Left ventricle myocardium superior (tissue), 1 donor: ENCODE measurements at places on chromosomes 12 and 14. TPM values are rescaled to one million over a fixed set of nuclear protein-coding genes. Genes with fewer than 3 reads are reported as not detected.
A peak's percentile ranks its signal among the peaks of the same experiment; 100 is the strongest.

SRRM4 gene
- 0.42 TPM for total RNA-seq

GRCh38 chr12:5305425-5305824 is 126.5 kb upstream of the NTF3 start:
- peak; percentile 25 for DNase-seq

DNA sequence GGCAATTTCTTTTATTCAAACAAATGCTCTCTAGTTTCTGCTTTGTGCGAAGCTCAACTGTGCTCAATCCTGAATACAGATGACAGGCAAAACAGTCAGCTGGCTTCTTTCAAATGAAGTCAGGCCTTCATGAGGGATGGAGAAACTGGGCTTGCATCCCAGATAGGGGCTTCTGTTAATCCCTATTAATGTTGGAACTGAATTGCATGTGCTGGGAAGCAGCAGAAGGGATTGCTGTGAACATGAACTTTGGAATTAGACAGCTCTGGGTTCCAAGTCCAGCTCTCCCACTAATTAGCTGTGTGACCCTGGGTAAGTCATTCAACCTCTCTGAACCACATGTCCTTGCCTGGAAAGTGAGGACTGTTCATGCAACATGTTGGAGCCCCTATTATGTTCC is 21.1 kb upstream of the CORO1C start:
- DNase-seq = no peak

GRCh38 chr12:13471471-13471870 is 274.9 kb downstream of the EMP1 start:
- no peak for DNase-seq

TAS2R30 gene
- total RNA-seq = 0.72 TPM

DNA sequence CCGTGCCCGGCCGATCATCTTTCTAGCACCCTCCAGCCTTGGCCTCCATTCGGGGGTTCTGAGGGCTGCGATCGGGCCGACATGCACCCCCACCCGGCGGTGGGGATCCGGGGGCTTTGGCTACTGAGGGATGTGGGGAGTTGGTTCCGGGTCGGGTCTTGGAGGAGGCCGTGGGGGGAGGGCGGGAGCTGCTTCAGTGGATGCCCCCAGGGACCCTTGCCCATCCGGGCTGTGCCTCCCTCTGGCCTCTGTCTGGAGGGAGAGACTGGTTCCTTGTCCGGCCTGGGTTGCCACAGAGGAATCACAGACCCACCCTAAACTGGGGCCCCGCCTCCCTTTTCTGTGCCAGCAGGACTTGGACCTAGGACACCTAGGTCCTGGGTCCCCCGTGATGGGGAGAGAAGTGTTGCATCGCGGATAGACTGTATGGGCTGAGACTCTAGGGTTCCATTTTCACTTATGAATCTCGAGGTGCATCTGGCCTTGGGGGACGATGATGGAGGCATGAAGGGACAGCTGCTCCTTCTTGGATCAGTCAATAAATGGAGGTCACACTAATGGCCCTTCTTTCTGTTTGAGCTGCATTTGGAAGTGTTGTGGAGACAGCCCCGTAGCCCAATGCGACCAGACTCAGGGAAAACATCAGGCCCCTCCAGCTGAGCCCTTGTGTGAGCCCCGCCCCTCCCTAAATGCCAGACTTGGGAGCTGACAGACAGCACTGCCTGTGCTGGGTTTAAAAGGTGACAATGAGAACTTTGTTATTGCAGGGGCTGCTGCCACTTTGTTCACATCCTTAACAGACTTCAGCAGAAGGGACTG is 577 bp downstream of the DTX3 start:
- DNase-seq = peak; percentile 63

DNA sequence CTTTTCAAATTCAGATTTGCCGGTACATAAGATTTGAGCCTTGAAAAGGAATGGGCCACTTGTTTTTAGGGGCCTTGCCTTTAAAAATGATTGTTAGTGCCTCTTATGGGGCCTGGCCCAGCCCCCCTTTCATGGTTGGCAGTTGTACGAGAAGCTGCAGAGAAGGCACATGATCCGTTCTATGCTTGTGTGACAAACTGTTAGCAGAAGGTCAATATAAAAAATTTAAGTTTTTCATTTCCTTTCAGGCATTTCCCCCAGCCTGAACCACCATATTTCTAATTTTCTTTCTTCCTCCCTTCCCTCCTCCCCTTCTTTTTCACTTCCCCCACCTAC is 119.1 kb downstream of the PLXNC1 start:
- DNase-seq = no peak

CLEC2A gene
- total RNA-seq = not detected

- DNase-seq = no peak
These were observed 465.0 kb upstream of the ATP2B1 start for GRCh38 chr12:90173499-90174197.

DNA sequence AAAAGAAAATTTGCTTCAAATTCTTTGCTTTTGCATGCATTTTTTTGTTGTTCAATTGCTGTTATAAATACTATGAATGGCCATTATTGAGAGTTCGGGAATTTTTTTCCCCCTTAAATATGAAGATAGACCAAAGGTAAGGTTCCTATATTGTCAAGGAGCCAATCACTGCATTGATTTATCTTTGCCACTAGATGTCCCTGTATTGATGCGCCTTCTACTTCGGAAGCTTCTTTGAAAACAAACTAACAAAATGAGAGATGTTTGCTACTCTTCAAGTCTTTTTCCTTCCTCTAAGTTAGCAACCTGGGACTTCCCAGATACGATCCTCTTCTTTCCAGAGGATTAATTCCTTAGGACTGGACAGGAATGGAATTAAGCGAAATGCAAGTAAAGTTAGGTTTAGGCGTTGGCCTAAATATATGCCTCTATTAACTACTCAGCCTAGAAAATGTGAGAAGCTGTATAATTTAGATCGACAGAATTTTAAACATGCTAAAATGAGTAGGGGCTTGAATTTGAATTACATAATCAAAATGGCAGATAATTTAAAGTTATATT is 318.1 kb downstream of the AEBP2 start:
- DNase-seq = no peak

EPYC gene
- not detected for total RNA-seq

RNASE3 gene
- total RNA-seq = not detected

DNA sequence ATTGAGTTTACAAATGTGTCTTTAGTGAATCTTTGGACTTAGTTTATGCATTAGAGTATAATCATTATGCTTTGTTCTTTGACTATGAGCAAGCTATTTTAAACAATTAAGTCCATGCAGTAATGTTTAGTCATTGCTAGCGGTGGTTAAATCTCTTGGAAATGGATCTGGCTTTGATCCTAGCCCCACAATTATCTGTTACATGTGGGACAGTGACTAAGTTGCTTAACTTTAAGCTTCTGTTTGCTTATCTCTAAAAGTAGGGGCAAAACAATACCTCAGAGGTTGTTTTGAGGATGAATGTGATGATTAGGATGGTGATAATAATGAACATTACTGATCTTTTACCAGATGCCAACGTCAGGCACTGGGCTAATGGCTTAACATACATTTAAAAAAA is 124.2 kb downstream of the NPAS3 start:
- no peak for DNase-seq

DNA sequence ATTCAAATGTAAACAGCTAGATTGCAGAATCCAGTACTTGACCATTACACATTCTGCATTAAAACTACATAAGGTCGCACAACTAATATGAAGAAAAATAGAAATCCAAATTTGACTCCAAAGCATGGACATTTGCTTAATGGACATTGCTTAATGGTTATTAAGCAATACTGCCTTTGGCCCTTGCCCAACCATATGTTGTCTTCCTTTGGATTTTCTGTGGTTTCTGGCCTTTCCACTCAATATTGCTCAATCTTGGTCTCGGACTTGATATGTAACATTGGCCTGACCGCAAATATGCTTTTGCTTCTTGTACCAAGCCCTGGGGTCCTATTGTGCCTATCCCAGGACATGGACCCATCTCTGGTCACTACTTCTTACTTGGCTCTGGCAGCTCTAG is 67.2 kb downstream of the PTPRR start:
- DNase-seq = no peak

GRCh38 chr12:112303004-112303403 is 79.2 kb downstream of the HECTD4 start:
- DNase-seq = no peak

- DNase-seq = no peak
These were observed 904 bp upstream of the FAM177A1 start for GRCh38 chr14:35044939-35045797.

DNA sequence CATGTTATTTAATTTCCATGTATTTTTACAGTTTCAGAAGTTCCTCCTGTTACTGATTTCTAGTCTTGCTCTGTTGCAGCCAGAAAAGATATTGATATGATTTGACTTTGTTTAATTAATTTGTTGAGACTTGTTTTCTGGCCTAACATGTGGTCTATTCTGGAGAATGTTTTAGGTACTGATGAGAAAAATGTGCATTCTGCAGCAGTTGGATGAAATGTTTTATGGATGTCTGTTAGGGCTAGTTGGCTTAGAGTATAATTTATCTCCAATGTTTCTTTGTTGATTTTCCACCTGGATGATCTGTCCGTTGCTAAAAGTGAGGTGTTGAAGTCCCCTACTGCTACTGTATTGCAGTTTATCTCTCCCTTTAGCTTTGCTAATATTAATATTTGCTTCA is 54.4 kb downstream of the GPR137C start:
- no peak for DNase-seq

JPH4 gene
- total RNA-seq = 0.22 TPM

FAM181A gene
- total RNA-seq = not detected

DNA sequence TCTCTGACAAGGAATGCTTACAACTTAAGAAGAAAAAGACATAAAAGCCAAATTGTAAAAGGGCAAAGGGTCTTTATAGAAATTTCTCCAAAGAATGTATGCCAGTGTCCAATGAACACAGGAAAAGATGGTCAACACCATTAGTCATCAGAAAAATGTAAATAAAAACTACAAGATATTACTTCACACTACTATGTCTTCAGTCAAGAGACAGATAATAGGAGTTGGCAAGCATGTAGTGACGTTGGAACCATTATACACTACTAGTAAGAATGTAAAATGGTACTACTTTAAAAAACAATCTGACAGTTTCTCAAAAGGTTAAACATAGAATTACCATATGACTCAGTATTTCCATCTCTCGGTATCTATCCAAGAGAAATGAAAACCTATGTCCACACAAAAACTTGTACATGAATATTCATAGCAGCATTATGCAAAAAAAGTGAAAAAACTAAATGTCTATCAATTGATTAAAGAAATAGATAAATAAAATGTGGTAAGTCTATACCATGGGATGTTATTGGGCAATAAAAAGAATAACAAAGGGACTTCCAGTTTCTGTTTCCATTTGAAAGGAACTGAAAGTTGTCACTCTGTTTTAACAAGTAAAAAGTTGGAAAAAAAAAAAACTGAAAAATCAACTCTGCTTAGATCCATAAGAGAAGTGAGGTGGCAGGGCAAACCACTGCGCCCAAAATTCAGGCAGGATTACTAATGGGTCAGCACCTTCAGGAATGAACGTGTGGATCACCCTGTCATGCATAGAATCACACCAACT is 69.8 kb downstream of the ALG10B start:
- no peak for DNase-seq

DNA sequence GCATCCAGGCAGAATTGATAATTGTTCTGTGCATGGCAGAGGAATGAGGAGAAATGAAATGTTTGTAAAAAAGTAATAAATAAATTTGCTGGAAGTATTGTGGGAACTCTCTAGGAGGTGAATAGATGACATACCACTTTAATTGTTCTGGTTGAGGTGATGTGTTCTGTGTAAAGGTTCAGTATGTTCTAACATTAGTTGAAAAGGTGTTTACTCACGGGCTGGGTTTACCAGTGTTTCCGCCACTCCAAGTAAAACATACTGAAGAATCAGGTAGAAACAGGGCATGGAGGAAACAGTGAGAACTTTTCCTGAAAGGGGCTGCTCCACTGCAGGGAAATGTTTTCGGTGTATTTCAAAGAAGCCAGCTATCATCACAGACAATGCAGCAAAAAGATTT is 53.3 kb downstream of the SLC15A5 start:
- no peak for DNase-seq

- DNase-seq = no peak
These were observed 117.2 kb downstream of the LRRK2 start for GRCh38 chr12:40342010-40342409.

GRCh38 chr12:52903855-52904508 is 894 bp downstream of the KRT8 start:
- peak; percentile 62 for DNase-seq

SLC5A8 gene
- not detected for total RNA-seq

KRT1 gene
- total RNA-seq = 0.15 TPM

DNA sequence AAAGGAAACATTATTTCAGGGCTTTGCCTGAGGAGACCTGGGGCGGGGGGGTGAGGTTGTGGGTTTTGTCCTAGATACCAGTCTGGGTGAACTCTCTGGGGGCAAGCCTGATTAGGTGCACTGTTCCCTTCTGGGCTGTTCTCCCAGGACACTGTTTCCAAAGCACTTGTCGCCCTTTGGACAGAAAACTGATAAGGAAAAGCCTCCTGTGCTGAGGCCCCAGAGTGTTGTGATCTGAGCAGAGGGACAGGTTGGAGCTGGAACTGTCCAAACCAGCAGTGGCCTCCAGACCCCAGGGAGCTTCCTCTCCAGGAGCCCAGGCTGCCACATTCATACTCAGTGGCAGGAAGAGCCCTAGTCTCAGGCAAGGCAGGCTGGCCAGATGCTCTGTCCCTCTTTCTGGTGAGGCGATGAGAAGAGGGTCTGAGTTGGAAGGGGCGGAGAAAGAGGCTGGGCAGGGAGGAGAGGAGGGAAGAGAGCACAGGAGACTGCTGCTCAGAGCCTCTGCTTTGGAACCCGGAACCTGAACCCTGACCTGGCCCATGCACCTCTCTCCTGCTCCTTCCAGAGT is 1.9 kb downstream of the GALNT16 start:
- DNase-seq = peak; percentile 72

IAPP gene
- total RNA-seq = not detected

- peak; percentile 22 for DNase-seq
These were observed 178.8 kb upstream of the ABCD2 start for GRCh38 chr12:39798429-39798828.

DNA sequence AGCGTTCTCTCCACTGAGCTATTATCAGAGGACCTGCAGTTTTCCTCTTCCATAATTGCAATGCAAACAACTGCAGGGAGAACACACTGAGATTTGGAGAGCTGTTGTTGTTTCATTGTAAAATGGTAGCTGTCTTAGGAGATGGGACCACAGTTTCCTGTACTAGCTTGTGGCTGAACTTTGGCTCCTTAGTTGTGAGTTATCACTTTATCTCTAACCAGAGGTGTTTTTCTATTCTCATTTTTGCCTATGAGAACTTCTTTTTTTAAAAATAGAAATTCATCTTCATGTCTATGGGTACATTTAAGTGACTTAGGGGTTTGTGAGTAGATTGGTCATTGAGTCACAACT is 216.5 kb downstream of the SLC38A4 start:
- DNase-seq = no peak

DNA sequence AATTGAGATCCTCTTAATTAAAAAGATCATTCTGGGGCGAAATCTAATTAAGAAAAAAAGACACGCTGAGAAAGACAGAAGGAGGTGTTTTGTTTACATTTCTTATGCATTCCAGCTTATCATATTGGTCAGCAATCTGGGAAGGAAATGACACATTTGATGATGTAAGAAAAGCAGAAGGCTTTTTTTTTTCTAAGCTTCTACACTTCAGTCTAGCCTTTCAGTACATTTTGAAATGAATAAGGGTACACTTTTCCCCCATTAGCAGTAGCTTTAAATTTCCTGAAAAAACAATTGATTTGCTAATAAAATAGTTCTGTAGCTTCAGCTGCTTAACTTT is 5.9 kb upstream of the GSC start:
- DNase-seq = no peak

PLCZ1 gene
- total RNA-seq = not detected

CFAP54 gene
- 0.10 TPM for total RNA-seq

GRCh38 chr14:75319021-75319420 is 40.4 kb downstream of the FOS start:
- DNase-seq = no peak

- DNase-seq = no peak
These were observed 153.4 kb downstream of the FUT8 start for GRCh38 chr14:65565948-65566347.
